ENCODE measurements at places on chromosomes 4 and X. TPM values are rescaled to one million over a fixed set of nuclear protein-coding genes. Genes with fewer than 3 reads are reported as not detected.

The MED28 gene
- total RNA-seq, result 86.8 TPM

The NAP1L3 gene
- 7.9 TPM for total RNA-seq

- H3K27ac ChIP-seq, result no peak overlapping the region
- H3K27me3 ChIP-seq, result no peaks in the 10 kb centered on the region
- no peak for DNase-seq
- no peaks in the 10 kb centered on the region for H3K36me3 ChIP-seq
- H3K4me1 ChIP-seq, result no peaks in the 10 kb centered on the region
Observed at GRCh38 chrX:136209751-136210150, 41.4 kb downstream of the MAP7D3 start.

The PROM1 gene
- total RNA-seq, result 40.1 TPM

DNA sequence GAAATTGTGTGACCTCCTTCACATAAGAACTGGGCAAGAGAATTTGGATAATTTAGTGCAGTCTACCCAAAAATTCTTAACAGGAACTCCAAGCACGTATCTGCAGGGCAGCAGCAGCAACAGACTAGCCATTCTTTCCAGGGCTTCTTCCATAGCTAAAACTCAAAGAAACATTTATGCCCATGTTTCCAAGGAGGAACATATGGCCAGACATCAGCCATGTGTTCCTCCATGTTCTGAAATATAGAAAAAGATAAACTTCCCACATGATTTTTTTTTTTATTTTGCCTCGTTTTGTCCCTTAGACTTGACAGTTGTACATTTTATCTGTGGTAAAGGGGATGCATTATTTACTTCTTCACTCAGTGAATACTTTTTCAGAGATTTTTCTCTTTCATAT, 27.6 kb upstream of the CYBB start:
- H3K27me3 ChIP-seq, result no peaks in the 10 kb centered on the region
- DNase-seq, result no peak
- no peak overlapping the region for H3K4me3 ChIP-seq
- no peaks in the 10 kb centered on the region for H3K36me3 ChIP-seq

- no peaks in the 10 kb centered on the region for H3K27me3 ChIP-seq
- no peak overlapping the region for H3K4me3 ChIP-seq
- H3K36me3 ChIP-seq, result no peaks in the 10 kb centered on the region
- no peak overlapping the region for H3K27ac ChIP-seq
- no peak for DNase-seq
Observed at GRCh38 chrX:20037186-20037585, 46.3 kb upstream of the BCLAF3 start.

The PLAC8 gene
- 0.82 TPM for total RNA-seq

DNA sequence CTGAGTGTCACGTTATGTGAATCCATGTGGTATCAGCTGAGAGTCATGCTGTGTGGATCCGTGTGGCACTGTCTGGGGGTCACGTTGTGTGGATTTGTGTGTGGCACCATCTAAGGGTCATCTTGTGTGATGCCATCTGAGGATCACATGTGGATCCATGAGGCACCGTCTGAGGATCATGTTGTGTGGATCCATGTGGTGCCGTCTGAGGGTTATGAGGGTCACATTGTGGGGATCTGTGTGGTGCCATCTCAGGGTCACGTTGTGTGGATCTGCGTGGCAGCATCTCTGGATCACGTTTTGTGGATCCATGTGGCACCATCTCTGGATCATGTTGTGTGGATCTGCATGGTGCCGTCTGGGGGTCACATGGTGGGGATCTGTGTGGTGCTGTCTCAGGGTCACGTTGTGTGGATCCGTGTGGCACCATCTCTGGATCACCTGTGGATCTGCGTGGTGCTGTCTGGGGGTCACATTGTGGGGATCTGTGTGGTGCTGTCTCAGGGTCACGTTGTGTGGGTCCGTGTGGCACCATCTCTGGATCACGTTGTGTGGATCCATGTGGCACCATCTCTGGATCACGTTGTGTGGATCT, 6.9 kb downstream of the PDE6B start:
- H3K4me1 ChIP-seq, result no peaks in the 10 kb centered on the region
- H3K36me3 ChIP-seq, result no peaks in the 10 kb centered on the region
- no peak for DNase-seq
- no peaks in the 10 kb centered on the region for H3K27me3 ChIP-seq
- no peak overlapping the region for H3K27ac ChIP-seq

GRCh38 chr4:41257257-41257901, 651 bp downstream of the UCHL1 start:
- H3K27me3 ChIP-seq, result peaks cover 10% of the 10 kb centered on the region
- peaks cover 5% of the 10 kb centered on the region for H3K4me1 ChIP-seq
- H3K36me3 ChIP-seq, result peaks cover 35% of the 10 kb centered on the region

DNA sequence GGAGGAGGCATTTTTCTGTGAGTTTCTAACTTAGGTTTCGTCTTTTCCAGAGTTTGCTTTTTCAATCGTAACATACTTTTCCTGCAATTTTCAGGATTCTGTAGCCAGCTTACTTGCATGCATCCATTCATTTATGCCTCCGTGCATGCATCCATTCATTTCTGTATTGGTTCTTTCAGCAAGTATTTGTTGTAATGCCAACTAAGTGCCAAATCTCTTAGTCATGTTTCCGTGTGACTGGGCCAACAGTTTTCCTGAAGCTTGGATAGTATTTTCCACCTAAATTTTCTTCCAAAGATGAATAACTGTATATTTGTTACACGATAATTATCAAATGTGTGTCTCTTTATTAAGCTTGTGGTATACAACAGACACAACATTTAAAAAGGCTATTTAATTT, 41.5 kb downstream of the CBLL2 start:
- no peaks in the 10 kb centered on the region for H3K4me1 ChIP-seq
- H3K36me3 ChIP-seq, result no peaks in the 10 kb centered on the region
- no peaks in the 10 kb centered on the region for H3K27me3 ChIP-seq
- DNase-seq, result no peak
- no peak overlapping the region for H3K4me3 ChIP-seq

The ARHGAP6 gene
- total RNA-seq, result 0.48 TPM

- H3K4me3 ChIP-seq, result no peak overlapping the region
- H3K4me1 ChIP-seq, result no peaks in the 10 kb centered on the region
- no peaks in the 10 kb centered on the region for H3K36me3 ChIP-seq
- no peak overlapping the region for H3K27ac ChIP-seq
- no peak for DNase-seq
Observed at GRCh38 chr4:100082852-100083251, 107.4 kb downstream of the DDIT4L start.

GRCh38 chrX:819684-820083, 189.1 kb downstream of the SHOX start:
- H3K4me1 ChIP-seq, result no peaks in the 10 kb centered on the region
- DNase-seq, result peak; percentile 22
- H3K27me3 ChIP-seq, result no peaks in the 10 kb centered on the region
- H3K27ac ChIP-seq, result no peak overlapping the region
- no peak overlapping the region for H3K4me3 ChIP-seq

DNA sequence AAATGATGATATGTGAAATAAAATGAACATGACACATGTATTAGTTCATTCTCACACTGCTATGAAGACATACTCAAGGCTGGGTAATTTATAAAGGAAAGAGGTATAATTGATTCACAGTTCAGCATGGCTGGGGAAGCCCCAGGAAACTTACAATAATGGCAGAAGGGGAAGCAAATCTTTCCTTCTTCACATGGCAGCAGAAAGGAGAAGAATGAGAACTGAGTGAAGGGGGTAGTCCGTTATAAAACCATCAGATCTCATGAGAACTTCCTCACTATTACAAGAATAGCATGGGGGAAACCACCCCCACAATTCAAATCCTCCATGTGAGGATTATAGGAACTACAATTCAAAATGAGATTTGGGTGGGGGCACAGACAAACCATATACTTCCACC, 243.9 kb upstream of the GYPA start:
- H3K4me3 ChIP-seq, result no peak overlapping the region
- H3K27ac ChIP-seq, result no peak overlapping the region
- no peaks in the 10 kb centered on the region for H3K36me3 ChIP-seq
- H3K27me3 ChIP-seq, result no peaks in the 10 kb centered on the region

DNA sequence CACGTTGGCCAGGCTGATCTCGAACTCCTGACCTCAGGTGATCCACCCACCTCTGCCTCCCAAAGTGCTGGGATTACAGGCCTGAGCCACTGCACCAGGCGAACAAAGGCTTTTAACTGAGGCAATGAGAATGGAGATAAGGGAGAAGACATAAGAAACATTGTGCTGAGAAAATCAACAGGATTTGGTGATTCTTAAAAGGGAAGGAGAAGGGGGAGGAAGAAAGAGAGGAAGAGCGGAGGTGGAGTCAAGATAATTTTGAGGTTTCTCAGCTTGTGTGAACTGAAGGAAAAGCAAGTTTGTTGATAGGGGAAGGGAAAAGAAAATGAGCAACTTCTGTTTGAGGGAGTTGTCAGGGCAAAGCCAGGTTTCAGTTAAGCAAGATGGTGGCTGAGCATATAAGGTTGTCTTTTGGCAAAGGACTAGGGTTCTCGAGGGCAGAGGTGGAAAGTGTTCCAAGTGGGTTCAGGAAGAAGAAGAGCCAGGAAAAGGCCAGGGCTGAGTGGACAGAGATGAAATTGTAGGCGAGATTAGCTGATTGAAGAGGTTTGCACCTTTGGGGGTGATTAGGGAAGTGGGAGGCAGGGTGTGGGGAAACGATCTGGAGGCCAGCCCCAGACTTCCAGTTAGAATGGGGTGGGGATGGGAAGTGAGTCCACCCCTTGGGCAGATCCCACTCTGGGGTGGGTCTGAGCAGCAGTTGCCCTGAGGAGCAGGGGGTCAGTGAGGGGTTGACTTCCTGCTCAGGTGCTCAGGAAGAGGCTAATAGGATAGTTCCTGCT, 7.8 kb downstream of the DOCK11 start:
- H3K27ac ChIP-seq, result no peak overlapping the region
- no peaks in the 10 kb centered on the region for H3K36me3 ChIP-seq
- H3K4me3 ChIP-seq, result no peak overlapping the region
- no peak for DNase-seq
- no peaks in the 10 kb centered on the region for H3K27me3 ChIP-seq
- no peaks in the 10 kb centered on the region for H3K4me1 ChIP-seq

DNA sequence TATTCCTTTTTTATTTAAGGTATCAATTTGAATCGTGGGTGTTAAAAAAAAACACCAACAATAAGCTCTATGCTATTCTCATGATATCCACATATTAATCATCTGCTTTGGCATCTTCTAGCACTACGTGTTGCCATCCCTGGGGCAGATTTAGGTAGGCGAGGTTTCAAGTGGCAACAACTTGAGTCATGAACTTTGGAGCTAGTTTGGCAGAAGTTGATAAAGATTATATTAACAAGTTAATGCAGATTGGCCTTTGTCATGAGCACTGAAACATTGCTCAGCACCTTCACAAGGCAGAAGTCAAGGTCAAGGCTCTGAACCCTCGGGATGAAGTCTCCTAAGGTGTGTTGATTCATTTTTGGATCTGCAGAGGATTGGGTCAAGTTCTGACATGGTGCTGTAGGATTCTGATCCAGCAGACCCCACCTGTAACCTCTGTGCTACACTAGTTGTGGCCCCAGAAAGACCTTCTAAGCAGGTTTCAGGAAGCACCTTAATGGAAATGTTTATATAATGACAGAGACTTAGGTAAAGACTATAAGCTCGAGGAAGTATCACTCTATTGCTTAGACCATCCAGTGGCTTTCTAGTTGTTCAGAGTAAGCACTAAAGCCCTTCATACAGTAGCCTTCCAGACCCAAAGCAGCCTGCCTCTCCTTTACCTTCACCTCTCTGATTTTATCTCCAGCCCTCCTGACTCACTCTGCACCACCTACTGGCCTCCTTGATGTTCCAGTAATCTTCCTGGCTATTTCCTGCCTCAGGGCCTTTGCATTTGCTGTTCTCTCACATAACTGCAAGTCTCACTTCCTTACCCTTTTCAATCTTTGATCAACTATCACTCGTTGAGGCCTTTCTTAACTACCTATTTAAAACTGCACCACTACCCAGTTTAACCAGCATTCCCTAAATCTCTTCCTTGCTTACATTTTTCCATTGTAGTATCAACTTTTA, 117.0 kb upstream of the SLC4A4 start:
- no peak overlapping the region for H3K4me3 ChIP-seq
- DNase-seq, result no peak
- no peaks in the 10 kb centered on the region for H3K4me1 ChIP-seq
- no peak overlapping the region for H3K27ac ChIP-seq

DNA sequence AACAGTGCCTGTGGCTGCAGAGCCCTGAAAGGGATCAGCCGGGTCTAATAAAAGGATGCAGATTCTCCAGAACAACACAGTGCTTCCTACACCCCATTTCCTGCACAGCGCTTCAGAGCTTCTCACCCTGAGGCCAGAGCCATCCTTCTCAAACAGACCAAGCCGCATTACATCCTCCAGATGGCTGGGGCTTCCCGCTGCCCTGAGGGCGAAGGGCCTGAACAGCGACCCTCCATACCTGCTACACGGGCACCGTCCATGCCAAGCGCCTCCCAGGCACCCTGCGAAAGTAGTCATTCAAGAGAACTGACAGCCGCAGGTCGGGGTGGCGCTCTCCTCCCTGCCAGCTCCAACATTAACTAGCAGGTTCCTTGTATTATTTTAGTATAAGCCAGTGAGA, 36.5 kb downstream of the ACOX3 start:
- no peak overlapping the region for H3K27ac ChIP-seq
- H3K4me1 ChIP-seq, result no peaks in the 10 kb centered on the region
- H3K27me3 ChIP-seq, result no peaks in the 10 kb centered on the region
- DNase-seq, result no peak
- H3K4me3 ChIP-seq, result no peak overlapping the region
- peaks cover 89% of the 10 kb centered on the region for H3K36me3 ChIP-seq

DNA sequence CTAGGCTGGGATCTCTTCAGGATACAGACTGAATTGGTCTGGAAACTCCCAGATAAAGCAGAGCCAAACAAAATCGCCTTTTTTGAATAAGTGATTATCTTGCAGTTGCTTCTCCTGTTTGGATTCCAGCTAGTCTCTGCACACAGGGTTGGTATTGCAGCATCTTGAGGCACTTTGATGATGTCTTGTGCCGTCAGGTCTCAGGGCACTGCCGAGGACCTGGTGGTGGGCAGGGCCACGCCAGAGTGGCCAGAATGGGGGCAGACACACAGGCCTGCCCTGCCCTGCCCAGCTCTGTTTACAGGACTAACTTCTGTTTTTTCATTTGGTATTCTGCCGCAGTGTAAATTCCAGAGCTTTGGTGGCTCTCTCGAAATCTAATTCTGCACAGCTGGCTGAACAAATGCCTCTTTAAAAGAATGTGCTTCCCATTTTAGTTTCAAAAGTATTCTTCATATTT, 276.1 kb downstream of the NR3C2 start:
- H3K27me3 ChIP-seq, result no peaks in the 10 kb centered on the region
- no peak overlapping the region for H3K4me3 ChIP-seq
- H3K4me1 ChIP-seq, result peaks cover 10% of the 10 kb centered on the region
- no peak for DNase-seq
- no peak overlapping the region for H3K27ac ChIP-seq

The CCNA2 gene
- 82.2 TPM for total RNA-seq

The TRIM61 gene
- total RNA-seq, result 4.0 TPM

The EDA gene
- 113 TPM for total RNA-seq

- H3K36me3 ChIP-seq, result no peaks in the 10 kb centered on the region
- H3K27ac ChIP-seq, result no peak overlapping the region
- no peak overlapping the region for H3K4me3 ChIP-seq
- no peaks in the 10 kb centered on the region for H3K27me3 ChIP-seq
Observed at GRCh38 chr4:69154021-69154420, 57.7 kb downstream of the UGT2B7 start.

- H3K4me1 ChIP-seq, result no peaks in the 10 kb centered on the region
- H3K27me3 ChIP-seq, result no peaks in the 10 kb centered on the region
- H3K36me3 ChIP-seq, result no peaks in the 10 kb centered on the region
- H3K27ac ChIP-seq, result no peak overlapping the region
Observed at GRCh38 chrX:8897259-8897658, 96.1 kb upstream of the FAM9A start.

GRCh38 chr4:139234253-139234652, 45.8 kb downstream of the MGARP start:
- H3K27me3 ChIP-seq, result no peaks in the 10 kb centered on the region
- no peak for DNase-seq
- no peak overlapping the region for H3K27ac ChIP-seq
- H3K4me3 ChIP-seq, result no peak overlapping the region
- no peaks in the 10 kb centered on the region for H3K4me1 ChIP-seq

Measured in endodermal cell (in vitro differentiated cells).